Thoracic aorta (tissue), 2 donors: ENCODE measurements at places on chromosomes 5 and 9.

- no peak for DNase-seq
These were observed 1.9 kb downstream of the CD274 start for GRCh38 chr9:5452286-5452609.

GRCh38 chr5:127840809-127841208 is 137.6 kb downstream of the CCDC192 start:
- DNase-seq, result no peak

DNA sequence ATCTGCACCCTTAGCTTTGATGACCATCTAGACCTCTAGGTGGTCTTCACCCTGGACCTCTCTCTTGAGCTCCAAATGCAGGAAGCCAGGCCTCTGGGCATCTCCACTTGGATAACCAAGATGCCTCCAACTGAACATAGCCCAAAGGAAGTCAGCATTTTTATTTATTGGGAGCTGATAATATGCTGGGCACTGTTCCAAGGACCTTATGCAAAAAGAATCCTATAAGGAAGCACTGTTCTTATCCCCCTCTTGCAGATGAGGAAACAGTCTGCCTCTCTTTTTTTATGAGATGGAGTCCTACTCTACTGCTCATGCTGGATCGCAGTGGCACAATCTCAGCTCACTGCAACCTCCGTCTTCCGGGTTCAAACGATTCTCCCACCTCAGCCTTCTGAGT is 219.9 kb downstream of the CDK5RAP2 start:
- no peak for DNase-seq

DNA sequence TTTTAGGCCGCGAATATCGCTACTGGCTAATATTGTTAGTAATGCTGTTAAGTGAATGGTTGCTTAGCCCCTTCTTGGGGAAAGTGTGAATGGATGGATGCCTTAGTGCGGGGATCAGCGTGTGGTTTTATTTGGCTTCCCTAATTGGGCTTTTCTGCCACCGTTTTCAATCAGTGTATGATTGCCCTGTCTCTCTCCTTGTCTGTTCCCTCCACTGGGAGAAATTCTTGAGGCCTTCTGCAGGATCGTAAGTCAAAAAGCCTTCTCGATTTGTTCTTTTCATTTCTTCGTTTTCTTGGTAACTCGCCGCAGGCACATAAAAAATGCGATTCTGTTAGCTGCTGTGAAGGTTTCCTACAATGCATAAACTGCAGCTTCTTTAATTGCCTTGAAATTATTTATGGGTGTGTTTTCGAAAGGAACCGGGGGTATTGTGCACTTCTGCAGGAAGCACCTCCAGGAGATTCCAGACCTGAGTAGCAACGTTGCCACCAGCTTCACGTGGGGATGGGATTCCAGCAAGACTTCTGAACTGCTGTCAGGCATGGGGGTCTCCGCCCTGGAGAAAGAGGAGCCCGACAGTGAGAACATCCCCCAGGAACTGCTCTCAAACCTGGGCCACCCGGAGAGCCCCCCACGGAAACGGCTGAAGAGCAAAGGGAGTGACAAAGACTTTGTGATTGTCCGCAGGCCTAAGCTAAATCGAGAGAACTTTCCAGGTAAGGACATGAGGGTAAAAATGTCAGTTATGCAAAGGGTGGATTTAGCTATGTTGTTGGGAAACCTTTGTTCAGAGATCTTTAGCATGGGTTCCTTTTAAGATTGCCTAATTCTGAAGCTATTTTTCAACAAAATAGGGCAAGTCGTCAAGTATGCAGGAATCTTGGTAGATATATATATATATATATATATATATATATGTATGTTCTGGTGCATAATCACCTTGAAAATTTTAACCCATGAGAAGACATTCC is 700 bp downstream of the SKP2 start:
- no peak for DNase-seq

GRCh38 chr9:107163370-107163769 is 119.7 kb upstream of the RAD23B start:
- no peak for DNase-seq

GRCh38 chr5:112691758-112692157 is 45.9 kb upstream of the APC start:
- no peak for DNase-seq

GRCh38 chr9:98327249-98327561 is 71.8 kb upstream of the TBC1D2 start:
- DNase-seq, result no peak

- DNase-seq, result no peak
These were observed 1952.6 kb downstream of the MAT2B start for GRCh38 chr5:165457859-165458481.

GRCh38 chr5:112372543-112372942 is 46.5 kb downstream of the EPB41L4A start:
- DNase-seq, result no peak

GRCh38 chr5:14153932-14154731 is 11.0 kb downstream of the TRIO start:
- DNase-seq, result peak; percentile 64

DNA sequence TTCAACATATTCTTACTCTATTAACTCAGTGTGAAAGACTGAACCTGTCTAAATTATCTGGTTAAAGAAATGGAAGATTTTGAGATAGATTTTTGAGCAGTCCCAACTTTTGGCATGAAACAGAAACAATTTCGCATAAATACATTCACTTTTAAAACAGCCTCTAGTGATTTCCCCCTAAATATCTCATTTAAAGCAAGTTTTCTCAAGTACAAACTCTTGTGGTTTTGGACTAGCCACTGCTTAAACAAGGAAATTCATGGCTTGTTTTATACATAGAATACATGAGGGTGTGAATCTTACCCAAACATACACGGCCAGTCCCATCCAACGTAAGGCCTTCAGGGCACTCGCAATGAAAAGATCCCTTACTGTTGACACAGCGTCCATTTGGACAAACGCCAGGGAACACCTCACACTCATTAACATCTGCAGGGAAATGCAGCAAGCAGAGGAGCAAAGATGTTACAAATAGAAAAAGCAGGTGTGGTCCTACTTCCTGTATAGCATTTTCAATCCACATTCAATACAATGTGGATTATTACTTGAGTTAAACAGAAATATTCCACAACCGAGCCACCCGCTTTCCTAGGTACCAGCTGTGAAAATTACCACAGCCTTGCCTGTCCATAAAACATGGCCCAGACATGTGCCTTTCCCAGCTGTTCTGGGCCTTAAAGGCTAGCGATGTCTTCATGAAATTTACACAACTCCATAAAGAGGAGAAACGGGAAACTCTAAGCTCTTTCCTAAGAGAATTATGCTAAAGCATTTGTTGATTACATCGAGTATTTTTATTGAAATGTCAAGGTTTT is 188.8 kb downstream of the FBN2 start:
- DNase-seq, result no peak
